ENCODE measurements at places on chromosomes 3 and 15.

DNA sequence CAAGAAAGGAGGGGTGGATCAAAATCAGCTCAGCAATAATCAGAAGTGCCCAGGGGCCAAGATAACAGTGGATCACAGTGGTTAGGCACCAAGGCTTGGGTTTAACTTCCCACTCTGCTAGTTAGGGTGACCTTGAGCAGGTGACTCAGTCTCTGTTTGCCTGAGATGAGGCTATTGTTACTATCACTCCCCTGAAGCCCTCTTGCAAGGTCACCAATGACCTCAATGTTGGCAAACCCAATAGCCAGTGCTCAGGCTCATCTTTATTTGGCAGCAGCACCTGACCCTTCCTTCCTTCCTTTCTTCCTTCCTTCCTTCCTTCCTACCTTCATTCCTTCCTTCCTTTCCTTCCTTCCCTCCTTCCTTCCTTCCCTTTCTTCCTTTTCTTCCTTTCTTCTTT, 102.4 kb upstream of the HACD2 start:
- DNase-seq = no peak

GRCh38 chr15:96392380-96393208, 62.1 kb downstream of the NR2F2 start:
- no peak for DNase-seq

- no peak for DNase-seq
These were observed 33.3 kb upstream of the VPS8 start for GRCh38 chr3:184778426-184779332.

- DNase-seq = no peak
These were observed 55.6 kb downstream of the CCR3 start for GRCh38 chr3:46297658-46298423.

DNA sequence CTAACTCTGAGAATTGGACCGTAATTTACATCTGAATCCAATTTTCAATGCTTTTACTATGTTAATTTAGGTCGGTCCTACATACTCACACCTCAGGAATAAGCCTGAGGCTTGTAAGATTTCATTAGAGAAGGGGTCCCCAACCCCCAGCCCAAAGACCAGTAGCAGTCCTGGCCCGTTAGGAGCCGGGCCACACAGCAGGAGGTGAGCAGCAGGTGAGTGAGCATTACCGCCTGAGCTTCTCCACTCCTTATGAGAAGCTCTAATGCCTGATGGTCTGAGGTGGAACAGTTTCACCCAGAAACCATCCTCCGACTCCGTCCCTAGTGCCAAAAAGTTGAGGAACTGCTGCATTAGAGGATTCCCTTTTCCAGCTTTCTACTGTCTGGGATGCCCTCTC, 757.3 kb downstream of the SI start:
- no peak for DNase-seq

DNA sequence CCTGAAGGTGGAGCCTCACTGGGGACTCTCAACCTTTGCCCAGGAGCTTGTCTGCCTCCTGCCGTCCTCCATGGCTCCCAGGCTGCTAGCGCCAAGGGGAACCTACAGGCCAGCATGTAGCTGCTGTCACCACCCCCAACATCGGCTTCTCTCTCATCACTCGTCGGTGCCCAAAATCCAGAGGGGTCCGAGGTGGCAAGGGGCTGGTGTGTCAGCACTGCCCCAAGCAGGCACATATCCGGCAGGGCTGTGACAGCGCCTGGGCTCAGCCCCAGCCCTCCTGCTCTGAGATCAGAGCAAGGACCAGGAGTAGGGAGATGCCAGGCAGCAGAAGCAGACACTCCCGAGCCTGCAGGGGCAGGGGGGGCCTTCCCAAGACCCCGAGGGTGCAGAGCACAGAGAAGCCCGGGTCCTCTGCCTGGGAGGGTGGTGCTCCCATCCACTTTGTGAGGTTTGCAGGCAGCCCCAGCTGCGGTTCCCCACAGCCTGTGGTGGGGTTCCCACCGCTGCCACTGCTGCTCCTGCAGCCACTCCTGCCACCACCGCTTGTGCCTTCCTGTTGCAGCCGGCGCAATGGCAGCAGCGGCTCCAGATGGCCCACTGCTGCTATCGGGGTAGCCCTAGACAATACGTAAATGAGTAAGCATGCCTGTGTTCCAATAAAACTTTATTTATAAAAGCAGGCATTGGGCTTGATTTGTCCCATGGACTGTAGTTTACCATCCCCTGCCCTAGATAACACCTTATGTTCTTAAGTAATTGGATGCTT, 451.0 kb downstream of the EPHA6 start:
- DNase-seq = no peak

DNA sequence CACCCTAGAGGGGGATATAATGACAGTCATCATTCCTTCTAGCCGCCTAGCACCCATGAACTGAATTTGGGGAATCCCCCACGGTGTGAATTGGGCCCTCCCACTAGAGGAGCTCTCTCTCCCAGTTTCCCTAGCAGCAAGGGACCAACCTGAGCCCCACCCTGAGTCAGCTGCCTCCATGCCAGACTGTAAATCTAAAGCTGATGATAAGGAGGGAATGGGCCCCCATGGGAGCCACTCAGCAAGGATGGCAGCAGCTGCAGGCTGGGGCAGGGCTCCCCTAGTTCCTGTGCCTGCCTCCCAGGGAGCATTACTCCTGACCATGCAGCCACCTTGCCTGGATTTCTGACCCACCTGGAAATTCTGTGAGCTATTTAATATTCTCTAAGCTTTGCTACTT, 57.0 kb upstream of the PXYLP1 start:
- DNase-seq = no peak

GRCh38 chr3:182782149-182782548, 11.2 kb upstream of the ATP11B start:
- no peak for DNase-seq

DNA sequence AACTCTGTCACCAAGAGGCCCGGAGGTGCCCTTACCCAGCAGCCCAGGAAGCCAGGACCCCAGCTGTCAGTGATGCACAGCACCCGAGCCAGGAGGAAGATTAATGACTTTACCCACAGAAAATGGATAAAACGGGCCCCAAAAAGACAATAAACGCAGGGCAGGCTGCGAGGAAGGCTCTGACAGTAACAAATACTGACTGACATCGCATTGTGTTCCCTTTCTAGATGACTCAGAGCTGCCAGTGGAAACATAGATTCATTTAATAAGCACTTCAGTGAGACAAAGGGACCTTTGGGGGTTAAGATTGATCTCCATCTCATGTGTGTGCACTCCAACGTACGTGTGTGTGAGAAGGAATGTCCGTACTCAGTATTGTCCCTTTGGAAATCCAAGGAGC, 225.3 kb upstream of the PPP2R3A start:
- DNase-seq = no peak

- no peak for DNase-seq
These were observed 8.2 kb downstream of the RUBCN start for GRCh38 chr3:197728487-197728886.

- DNase-seq = no peak
These were observed 89.3 kb upstream of the SLC24A5 start for GRCh38 chr15:48031466-48031865.

GRCh38 chr3:186311441-186311840, 50.6 kb downstream of the DGKG start:
- DNase-seq = no peak

GRCh38 chr3:185532901-185533300, 19.5 kb downstream of the LIPH start:
- DNase-seq = no peak

GRCh38 chr15:56168394-56168793, 75.3 kb downstream of the RFX7 start:
- no peak for DNase-seq

DNA sequence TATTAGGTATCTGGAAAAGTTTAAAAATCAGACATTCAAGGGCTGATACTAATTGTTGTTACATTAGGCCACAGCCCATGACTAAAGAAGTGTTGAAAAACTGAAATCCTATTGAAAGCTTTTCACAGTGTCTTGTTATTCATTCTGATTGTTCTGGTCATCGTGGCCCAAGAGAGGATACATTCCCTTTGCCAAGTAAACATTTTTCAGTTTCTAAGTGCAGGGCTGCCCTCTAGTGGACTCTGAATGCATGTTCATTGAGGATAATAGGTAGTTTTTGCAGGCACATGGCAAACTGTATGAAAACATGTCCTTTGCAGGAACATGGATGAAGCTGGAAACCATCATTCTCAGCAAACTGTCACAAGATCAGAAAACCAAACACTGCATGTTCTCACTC, 181.1 kb downstream of the MYRIP start:
- no peak for DNase-seq

GRCh38 chr3:171379281-171379680, 80.9 kb downstream of the TNIK start:
- no peak for DNase-seq

DNA sequence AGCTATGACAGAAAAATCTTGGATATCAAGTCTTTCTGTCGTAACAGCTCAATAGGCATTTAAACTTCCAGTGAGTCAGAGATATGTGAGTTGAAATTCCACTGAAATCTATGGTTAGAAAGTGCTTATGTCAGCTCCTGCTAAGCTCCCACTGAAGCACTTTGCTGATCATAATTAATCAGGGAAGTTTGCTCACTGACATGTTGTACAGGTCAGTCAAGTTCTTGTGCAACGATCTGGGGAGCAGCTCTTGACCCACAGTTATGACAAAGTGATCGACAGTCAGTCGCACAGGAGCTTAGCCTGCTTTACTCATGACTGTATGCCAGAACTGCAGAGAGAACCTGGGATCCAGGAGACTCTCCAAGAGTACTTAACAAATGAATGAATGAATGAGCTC, 453.5 kb downstream of the SOX2 start:
- peak; percentile 57 for DNase-seq

- DNase-seq = no peak
These were observed 24.0 kb upstream of the SPTSSB start for GRCh38 chr3:161395115-161396012.

DNA sequence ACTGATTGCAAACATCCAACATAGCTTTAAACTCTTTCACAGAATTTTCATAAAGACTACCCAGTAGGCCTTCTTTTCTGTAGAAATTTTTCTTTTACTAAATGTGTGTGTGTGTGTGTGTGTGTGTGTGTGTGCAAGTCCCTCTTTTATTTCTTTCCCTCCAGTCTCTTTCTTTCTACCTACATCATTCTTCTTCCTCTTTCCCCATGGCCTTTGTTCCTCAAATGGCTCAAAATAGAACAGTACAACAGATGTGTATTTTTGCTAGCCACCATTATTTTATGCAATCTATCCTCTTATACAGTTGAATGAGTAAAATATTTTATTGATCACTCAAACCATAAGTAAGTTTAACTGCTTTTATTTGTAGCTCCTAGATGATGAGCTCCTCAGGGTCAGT, 76.4 kb downstream of the USF3 start:
- no peak for DNase-seq

GRCh38 chr15:26028086-26028740, 165.1 kb upstream of the ATP10A start:
- no peak for DNase-seq

GRCh38 chr3:133663569-133664313, 2.0 kb upstream of the TOPBP1 start:
- peak; percentile 47 for DNase-seq

DNA sequence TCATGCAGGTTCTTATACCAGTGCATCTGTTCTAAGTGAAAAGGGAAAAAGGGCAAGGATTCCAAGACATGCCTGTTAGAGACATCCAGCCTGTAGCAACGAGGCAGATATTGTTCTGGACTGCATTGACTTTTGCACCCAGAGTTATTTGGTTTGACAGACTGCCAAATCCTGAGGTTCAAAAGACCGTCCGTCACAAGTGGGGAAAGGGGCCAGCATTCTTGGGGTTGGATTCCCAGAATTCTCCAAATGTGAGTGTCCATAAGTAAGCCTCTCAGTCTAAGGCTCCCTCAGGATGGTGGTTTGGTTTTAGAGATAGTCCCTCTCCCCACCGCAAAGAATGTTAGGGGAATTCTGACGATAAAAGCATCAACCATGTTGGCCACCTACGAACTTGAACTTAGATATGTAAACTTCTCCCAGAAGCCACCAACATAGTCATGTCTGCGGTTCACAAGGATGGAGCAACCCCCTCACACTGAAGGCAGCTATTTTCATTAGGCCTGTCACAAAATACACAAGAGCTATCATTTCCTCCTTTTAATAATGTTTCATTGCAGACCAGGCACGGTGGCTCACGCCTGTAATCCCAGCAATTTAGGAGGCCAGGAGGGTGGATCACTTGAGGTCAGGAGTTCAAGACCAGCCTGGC, 13.6 kb upstream of the LACTB start:
- DNase-seq = no peak

GRCh38 chr15:49168016-49168415, 2.0 kb upstream of the GALK2 start:
- no peak for DNase-seq

- no peak for DNase-seq
These were observed 26.1 kb downstream of the RASGRF1 start for GRCh38 chr15:79064496-79064895.

GRCh38 chr3:126317029-126317996, 39.9 kb downstream of the KLF15 start:
- DNase-seq = no peak

DNA sequence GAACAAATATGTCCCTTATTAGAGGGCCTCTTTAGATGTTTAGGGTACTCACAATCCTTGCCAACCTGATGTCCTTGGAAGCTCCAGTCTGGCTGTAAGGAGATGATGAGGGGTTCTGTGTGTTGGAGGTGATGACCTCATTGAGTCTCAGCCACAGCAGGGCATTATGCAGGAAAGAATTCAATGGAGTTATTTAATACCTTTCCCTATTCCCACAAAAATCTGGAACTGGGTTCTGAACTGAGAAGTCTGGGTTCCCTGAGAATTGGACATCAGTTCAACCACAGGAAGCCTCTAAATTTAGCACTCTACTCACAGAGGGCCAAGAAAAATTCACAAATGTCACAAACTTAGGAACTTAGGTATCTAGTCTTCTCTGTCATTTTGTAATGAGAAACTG, 36.9 kb downstream of the SLC35A5 start:
- DNase-seq = no peak

DNA sequence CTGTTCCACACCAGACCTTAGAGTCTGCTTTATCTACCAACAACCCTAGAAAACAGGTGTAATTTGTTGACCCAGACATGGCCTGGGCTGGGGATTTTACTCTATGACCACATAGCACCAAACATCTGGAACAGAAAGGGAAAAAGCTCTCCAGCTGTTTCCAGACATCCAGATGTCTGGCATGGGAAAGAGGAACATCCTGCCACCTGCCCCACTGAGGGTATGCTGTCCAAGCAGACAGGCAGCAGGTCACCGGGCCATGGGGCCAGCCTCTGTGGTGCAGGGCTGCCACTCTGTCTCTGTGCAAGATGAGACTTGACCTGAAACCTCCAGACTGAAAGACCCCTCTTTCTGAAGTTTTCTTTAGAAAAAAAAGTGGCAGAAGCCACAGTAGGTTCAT, 359.3 kb upstream of the ICE2 start:
- no peak for DNase-seq

DNA sequence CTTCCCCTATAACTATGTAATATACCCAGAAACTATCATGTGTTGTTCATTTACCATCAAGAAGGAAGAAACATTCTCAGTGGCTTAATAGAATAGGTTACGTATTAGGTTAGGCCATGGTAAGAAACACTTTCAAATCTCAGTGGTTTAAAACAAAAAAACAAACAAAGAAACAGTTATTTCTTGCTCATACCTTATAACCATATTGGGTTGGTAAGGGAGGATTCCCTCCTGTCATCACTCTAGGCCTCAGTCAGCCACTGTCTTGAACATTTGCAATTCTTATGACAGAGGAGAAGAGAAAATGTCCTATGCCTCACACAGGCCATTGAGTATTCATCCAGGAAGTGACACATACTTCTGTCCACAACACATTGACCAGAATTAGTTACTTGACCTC, 727.7 kb upstream of the NECTIN3 start:
- DNase-seq = no peak

- peak; percentile 44 for DNase-seq
These were observed 70.7 kb downstream of the FAM43A start for GRCh38 chr3:194756460-194756779.

- DNase-seq = no peak
These were observed 63.9 kb downstream of the IQSEC1 start for GRCh38 chr3:13009132-13009945.

Measured in NCI-H510A (cell line).